ENCODE measurements at places on chromosomes 7 and 10.

GRCh38 chr7:29639886-29640595 is 76.4 kb downstream of the PRR15 start:
- no peak for DNase-seq

GRCh38 chr7:36982766-36983165 is 258.5 kb upstream of the AOAH start:
- no peak for DNase-seq

GRCh38 chr10:2891770-2892124 is 175.6 kb upstream of the PFKP start:
- DNase-seq, result no peak

DNA sequence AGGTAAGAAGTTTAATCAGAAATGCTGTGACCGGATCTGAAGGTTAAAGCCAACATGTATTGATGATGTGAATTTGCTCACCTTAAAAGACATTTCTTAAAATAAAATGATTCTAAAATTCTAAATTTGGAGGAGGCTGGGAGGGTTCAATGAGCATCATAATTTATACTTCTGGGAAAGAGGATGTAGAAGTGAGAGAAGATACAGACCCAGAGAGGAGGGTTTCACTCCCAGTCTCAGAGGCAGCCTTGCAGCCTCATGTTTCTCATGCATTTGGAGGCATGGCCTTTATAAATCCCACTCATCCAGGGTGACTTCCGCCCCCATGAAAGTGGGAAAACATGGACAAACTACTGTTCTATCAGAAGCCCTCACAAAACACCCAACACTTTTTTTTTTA is 305.6 kb upstream of the PITRM1 start:
- no peak for DNase-seq

GRCh38 chr7:13047061-13047460 is 359.6 kb downstream of the ARL4A start:
- no peak for DNase-seq

DNA sequence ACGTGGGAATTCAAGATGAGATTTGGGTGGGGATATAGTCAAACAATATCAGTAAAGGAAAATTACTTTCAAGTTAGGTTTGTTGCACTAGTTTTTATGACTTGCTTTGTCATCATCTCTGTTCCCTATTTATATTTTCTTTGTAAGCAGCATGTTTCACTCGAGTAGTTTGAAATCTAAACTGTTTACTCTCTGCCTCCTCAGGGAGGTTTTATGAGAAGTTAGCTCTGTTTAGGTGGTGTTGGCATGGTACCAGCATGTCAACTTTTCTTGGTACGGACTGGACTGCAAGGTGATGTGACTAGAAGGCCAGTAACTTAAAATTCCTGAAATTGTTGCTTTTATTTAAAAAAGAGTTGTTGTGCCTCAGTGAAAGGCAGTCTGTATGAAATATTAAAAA is 59.2 kb upstream of the MTPN start:
- no peak for DNase-seq

- DNase-seq, result no peak
Observed at GRCh38 chr10:108090476-108091215, 926.1 kb upstream of the SORCS1 start.

DNA sequence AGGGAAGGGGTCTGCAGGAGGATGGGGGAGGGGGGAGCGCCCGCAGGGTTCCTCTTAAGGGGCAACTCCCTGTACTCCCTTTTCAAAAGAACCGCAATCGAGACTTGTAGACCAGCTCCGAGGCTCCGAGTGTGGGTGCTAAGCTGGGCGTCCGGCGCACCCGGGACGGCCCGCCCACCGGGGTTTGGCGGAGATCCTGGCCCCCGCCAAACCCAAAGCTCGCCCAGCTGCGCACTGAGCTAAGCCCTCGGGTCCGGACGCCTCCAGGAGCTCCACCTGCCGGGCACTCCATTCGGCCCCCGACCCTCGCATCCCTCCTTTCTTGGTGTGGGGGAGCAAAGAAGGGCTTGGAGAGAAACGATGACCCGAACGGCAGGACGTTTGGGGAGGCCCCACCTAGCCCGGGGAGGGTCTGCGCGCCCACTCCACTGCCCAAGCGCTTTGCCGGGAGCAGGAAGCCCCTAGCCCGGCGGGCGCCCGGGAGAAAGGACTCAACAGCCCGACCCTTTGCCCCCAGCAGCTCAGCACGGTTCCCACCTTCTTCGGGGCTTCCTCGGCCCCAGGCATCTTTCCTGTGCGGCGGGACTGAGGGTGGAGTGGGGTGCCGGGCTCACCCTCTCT is 651 bp downstream of the AFAP1L2 start:
- DNase-seq, result no peak

GRCh38 chr10:113127261-113127900 is 177.3 kb downstream of the TCF7L2 start:
- no peak for DNase-seq

DNA sequence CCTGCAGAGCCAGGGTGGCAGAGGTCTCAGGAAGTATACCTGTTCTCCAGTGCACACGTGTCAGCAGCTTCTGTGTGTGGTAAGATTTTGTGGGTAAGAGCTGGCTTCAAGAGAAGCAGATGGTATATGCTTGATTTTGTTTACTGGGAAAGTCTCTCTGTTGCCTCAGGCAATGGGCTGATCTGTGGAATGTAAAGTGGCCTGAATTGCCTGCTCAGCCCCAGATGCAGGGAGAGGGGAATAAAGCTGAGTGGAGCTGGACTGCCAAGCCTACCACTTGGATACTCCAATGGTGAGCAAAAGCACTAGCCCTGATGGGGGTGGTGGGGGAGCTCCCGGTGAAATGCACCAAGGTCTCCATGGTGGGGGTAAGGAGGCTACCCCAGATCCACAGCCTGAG is 156.1 kb downstream of the WDR11 start:
- DNase-seq, result no peak

- no peak for DNase-seq
Observed at GRCh38 chr10:103276896-103277712, at the start of gene INA. INA (plus strand) TSS chr10:103277138; CDS start chr10:103277212, 74 bp downstream.

DNA sequence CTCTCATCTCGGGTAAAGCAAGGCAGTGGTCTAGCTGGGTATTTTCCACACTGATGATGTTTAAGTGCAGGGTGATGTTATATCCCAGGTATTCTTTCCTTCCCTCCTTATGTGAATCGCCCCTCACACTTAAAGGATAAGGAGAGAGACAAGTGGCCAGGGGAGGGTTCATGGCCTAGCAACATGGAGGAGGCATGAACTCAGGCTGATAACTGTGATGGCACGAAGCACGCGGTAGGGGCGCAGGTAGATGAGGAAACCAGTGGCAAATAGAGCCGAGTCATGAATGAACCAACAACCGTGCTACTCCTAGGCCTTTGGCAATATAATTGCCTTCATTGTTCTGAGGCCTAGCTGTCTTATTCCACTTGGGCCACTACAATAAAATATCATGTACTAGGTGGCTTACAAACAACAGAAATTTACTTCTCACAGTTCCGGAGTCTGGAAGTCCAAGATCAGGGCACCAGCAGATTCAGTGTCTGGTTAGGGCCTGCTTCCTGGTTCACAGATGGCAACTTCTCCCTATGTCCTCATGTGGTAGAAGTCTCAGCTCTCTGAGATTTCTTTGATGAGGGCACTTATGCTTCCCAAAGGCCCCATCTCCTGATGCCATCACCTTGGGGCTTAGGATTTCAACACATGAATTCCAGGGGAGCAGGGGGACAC is 56.0 kb upstream of the PIK3CG start:
- DNase-seq, result no peak

GRCh38 chr10:44033008-44033407 is 351.9 kb downstream of the CXCL12 start:
- no peak for DNase-seq

DNA sequence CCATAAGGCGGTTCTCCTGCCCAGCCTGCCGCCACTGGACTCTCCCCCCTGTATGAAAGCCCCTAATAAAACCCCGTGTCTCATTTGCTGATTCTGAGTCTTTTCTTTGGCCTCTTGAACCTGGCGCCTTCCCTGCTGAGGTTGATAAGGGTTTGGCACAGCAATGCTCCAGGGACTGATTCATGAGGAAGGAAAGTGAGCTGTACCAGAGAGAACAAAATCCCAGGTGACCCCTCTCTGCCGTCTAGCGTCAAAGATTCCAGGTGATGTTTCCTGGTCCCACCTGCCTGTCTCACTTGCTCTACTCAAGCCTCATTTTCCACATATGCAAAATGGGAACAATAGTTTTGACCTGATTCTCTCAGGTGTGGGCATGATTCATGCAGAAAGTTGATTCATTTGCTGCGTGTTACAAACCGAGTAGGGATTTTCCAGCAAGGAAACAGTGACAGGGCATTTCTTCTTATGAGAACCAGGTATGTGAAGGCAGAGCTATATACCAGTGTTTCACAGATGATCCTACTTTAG is 730.6 kb upstream of the IGFBP3 start:
- DNase-seq, result no peak

DNA sequence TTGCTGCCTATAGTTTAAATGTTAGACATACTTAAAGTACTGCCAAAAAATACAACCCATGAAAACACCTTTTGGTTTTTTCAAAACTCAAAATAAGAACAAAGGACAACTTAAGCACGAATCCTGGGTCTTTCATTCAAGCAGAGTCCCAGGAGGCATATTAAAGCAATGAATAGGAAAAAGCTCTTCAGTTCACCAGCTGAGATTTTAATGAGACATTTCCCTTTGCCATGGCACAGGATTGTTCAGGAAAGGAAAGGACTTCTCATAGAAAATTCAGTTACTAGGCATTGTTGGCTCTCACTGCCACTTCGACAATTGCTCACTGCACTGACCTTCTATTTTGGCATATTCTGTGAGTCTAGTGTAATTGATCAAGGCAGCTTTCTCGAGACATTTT is 133.5 kb upstream of the FEZF1 start:
- DNase-seq, result no peak

DNA sequence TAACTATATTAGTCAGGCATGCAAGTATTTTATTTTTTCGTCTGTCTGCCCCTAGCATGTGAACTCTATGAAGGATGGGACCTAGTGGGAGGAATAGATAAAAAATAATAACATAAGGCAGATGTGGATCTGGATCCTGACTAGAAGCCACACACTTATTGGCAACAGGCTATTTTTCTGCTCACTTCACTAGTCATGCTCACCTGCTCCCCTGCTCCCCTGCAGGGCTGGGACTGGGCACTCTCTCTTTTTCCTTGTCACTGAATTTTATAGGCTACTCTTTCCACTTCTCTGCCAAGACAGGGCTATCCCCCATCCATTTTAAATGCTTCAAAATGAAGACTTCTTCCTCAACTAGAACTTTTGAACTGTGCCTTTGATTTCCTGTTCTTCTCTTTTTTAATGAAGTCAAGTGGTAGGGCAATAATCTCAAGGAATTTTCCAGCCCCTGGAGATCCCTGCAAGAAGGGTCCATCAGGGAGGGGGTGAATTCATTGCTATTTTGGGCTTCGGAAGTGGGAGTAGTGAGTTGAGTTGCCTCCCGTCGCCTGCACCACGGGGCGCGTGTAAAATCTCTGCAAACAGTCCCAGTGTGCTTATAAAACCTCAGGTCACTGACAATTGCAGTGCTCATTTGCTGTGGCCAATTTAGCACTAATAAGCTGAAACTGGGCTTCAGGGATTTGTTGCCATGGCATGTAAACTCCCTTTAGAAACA is 156.7 kb upstream of the NPVF start:
- no peak for DNase-seq

DNA sequence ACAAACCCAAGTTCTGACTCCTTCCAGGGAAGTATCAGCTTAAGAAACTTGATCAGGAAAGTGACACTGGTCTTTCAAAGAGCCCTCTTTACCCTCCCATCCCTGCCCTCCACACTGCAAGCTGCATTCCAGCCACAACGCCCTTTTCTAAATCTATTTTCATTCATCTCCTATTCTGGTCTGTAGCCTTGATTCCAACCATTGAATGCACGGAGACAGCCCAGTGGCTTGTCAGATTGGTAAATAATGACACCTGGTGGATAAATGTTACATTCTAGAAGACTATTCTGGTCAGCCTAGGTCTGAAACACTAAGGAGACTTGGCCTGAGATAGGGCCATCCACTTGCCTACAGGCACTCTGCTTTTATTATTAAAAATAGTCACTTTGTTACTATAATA is 20.9 kb downstream of the MORN4 start:
- no peak for DNase-seq

DNA sequence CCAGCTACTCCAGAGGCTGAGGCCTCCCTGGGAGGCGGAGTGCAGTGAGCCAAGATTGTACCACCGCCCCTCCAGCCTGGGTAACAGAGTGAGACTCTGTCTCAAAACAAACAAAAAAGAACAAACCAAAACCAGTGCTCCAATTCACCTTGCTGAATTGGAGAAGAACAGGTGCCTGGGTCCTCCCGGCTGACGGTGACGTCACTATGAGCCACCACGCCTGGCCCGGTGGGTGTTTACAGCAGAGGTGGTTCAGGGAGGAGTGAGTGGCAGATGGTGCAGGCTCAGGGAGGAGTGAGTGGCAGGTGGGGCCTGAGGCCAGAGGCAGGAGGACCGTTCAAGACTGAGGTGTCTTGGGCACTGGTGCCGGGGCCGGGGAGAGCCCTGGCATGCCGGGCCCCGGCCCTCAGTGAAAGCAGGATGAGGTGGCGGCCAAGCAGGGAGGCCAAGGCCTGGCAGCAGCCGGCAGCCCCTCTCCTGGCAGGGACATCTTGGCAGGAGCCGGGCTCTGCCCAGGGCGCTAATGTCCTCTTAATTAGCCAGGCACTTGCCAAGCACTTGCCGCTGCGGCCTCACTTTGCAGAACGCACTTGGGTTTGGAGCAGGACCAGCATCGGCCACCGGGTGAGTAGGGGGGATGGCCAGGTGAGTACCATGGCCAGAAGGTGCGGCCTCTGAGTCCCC is 162.8 kb upstream of the TNRC18 start:
- no peak for DNase-seq

- no peak for DNase-seq
Observed at GRCh38 chr10:116826803-116827202, 22.5 kb upstream of the ENO4 start.
